ENCODE measurements at places on chromosomes 2 and 18. TPM values are rescaled to one million over a fixed set of nuclear protein-coding genes. Genes with fewer than 3 reads are reported as not detected.
A peak's percentile ranks its signal among the peaks of the same experiment; 100 is the strongest.

The TRIM43 gene
- not detected for total RNA-seq

The UCN gene
- 0.59 TPM for total RNA-seq

The CD8A gene
- total RNA-seq: not detected

The RNASEH1 gene
- 28.9 TPM for total RNA-seq

DNA sequence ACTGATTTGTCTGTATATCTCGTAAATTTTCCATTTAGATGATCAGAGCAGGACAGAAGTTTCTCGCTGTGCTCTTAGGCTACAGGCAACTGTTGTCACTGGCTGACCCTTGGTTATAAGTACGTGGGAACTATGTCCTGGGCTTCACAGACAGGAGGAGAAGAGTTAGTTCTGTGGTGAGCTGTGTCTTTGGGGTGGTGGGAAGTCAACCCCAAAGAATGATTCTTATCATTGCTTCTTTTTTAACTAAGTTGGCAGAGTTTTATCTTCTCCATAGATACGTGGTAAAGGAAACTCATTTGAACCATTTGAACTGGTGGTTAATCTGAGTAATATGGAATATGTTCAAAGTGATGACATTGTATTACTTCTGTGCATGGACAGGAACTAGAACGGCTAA lies 230.6 kb upstream of the EPAS1 start:
- DNase-seq: peak; percentile 1

DNA sequence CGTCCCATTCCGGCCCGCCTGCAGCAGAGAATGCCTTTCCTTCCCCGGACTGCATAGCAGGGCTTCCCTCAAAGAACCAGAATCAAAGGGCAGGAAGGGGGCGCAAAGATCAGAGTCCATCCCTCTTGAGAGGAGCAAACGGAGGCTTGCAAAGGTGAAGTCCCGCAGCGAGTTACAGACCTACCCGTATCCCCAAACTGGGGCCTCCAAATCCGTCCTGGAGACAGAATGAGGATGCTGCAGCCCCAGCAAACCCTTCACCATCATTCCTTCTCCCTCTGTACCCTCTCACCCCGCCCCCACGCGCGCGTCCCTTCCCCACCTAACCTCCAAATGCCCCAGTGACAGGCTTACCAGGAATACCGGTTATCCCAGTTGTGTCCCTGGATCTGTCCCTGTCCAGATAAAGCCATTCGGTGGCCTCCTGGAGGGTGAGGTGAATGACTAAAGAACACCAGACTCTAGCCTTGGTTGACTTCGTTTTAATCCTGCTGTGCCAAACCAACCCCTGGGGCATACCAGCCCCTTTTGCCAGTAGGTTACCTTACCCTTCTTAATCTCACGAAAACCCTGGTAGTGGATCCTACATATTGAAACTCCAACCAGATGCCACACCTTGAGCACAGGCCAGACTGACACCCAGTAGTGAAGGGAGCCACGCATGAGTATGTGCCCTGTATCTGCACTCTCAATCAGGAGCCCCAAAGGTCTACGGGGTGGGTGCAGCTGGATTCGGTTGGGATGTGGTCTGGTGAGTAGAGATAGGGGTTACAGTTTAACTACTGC lies 961 bp upstream of the SLC40A1 start:
- DNase-seq: peak; percentile 83

- no peak for DNase-seq
Measured at GRCh38 chr2:26298286-26298637, 47.7 kb upstream of the SELENOI start.

- no peak for DNase-seq
Measured at GRCh38 chr18:69257861-69258458, 142.7 kb upstream of the DOK6 start.

GRCh38 chr18:26536664-26537063 lies 11.7 kb downstream of the KCTD1 start:
- DNase-seq: no peak

GRCh38 chr2:39265315-39265714 lies 21.5 kb upstream of the CDKL4 start:
- no peak for DNase-seq

- DNase-seq: no peak
Measured at GRCh38 chr2:11467749-11468148, 1.8 kb upstream of the E2F6 start.

GRCh38 chr2:219650426-219651248 lies 23.2 kb downstream of the SLC4A3 start:
- DNase-seq: peak; percentile 43

DNA sequence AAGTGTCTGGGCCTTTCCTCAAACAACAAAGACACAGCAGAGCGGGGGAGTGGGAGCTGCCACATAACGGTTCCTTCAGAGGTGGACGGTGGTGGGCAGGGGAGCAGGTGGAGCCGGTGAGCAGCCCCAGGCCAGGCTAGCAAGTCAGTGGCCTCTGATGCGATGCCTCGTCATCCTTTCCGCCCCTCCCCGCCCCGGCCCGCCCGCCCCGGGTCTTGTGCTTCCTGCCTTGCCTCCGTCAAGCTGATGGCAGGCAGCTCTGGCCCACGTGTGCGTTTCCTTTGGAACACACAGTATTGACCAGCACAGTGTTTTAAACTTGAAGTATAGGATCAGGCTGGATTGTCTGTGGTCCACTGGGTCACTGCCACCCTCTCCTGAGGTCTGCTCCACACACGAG lies 38.9 kb downstream of the PIEZO2 start:
- no peak for DNase-seq

DNA sequence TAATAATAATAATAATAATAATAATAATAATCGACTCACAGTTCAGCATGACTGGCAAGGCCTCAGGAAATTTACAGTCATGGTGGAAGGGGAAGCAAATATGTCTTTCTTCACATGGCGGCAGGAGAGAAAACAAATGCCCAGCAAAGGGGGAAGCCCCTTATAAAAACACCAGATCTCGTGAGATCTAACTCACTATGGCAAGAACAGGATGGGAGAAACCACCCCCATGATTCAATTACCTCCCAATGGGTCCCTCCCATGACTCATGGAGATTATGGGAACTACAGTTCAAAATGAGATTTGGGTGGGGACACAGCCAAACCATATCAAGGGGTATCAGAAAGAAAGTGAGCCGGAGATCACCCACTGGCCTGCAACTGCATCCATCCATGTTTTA lies 40.5 kb upstream of the PAPOLG start:
- DNase-seq: peak; percentile 5

DNA sequence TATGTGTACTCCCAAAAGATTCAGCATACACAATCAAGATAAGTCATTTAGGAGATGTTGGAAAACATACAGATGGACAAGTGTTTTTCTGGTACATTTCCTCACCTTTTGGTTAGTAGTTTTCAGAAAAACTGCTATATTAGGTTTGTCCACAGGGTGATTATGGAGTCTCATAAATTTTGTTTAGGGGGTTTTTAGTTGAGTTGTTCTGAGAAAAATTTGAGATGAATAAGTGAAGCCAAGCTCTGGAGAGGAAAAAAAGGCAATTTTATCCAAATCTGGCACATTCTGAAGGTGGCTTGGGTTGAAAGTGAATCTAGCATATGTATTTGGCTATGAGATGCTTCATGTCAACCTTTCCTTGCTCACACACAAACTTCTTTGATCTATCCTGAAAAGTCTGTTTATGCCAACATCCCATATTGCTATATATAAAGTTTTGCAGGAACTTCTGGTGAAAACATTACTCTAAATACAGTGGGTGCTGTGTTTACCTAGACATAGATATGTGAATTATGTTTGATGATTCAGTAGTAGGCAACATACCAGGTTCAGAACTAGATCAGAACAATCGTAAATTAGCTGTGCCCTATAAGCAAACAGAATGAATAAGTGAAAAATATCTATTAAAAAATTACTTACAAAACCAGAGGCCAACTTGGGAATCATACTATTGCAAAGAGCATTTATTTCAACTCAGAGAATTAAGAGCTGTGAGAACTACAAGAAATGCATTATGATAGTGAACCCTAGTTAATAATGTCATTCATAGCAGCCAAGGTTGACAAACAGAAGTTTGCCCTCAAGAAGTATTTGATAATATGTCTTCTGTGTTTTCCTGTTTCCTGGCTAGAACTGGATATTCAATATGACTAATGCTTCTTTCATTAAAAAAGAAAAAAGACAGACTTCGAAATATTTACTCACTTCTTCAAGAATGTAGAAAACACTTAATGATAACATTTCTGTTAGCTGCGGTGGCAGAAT lies 552.0 kb downstream of the IRS1 start:
- no peak for DNase-seq

DNA sequence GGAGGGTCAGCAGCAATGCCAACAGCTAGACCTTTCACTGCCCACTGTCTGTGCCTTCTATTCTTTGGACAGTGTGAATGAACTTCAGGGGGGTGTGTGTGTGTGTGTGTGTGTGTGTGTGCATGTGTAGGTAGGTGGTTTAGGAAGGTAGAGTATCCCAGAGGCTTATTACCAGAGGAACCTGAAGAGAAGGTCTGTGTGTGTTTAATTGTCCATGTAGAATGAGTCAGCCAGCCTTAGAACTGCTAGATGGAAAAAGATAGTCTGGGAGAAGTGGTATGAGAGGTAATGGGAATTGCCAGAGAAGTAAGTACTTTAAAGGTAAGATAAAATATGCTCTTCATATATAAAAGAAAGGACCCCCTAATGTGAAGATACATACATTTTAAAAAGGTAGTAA lies 522.2 kb downstream of the PIK3C3 start:
- DNase-seq: no peak

GRCh38 chr2:233387667-233388528 lies 33.6 kb downstream of the DGKD start:
- no peak for DNase-seq

- DNase-seq: no peak
Measured at GRCh38 chr18:48845174-48845573, 105.6 kb downstream of the SMAD7 start.

DNA sequence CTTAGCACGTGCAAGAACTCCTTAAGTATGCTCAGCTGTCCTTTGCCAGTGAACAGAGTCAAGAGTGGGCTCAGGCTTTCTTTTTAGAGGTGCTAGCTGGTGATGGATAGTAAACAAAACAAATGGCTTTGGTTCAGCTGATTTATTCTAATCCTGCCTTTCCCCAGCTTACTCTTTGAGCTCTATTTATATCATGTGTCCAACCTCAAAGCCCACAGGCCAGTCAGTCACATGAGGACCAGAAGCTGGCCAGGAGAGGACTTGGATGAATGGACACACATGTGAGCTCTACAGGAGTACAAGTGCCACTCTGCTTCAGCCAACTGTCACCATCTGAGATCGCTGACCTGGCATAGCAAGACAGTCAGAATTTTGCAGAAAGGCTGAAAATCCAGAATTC lies 59.4 kb downstream of the STK39 start:
- DNase-seq: no peak

GRCh38 chr18:57965246-57965645 lies 78.8 kb upstream of the NEDD4L start:
- DNase-seq: no peak

- DNase-seq: no peak
Measured at GRCh38 chr2:150900913-150901312, 360.8 kb downstream of the RBM43 start.

DNA sequence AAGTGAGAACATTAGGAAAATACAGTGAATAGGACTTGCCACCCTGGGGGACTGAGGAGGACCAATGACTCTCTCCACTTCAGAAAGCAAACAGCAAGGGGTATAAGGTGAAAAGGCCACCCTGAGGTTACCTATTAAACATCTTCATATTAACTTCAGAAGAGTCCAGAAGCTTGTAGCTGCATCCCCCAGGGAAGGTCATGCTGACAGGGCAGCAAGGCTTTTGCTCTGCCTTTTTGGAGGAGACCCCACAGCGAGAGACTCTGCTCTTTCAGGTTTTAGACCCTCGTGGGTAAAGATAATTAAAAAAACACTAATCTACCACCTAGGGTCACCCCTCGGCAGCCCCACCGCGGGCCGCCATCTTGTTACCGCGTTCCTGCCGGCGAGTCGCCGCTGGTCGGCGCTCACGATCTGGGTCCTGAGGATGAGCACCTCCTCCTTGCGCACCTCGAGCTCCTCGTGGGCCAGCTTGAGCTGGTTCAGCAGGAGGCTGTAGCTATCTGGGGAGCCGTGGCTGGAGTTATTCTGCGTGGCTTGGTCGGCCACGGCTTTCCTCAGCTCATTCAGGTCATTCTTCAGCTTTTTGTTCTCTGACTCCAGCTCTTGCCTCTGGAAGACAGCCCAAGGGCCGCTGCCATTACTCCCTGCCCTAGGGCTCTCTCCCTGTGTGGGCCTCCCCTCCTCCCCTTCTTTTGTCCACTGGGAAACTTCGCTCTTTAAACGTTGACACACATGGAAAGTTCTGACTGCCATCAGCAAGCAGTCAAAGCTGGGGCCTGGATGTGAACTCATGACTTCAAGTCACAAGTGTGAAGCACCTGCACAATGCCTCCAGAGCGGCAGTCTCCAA lies 50.7 kb upstream of the ACAA2 start:
- DNase-seq: no peak

- no peak for DNase-seq
Measured at GRCh38 chr18:34970106-34970505, 71.1 kb upstream of the MAPRE2 start.

DNA sequence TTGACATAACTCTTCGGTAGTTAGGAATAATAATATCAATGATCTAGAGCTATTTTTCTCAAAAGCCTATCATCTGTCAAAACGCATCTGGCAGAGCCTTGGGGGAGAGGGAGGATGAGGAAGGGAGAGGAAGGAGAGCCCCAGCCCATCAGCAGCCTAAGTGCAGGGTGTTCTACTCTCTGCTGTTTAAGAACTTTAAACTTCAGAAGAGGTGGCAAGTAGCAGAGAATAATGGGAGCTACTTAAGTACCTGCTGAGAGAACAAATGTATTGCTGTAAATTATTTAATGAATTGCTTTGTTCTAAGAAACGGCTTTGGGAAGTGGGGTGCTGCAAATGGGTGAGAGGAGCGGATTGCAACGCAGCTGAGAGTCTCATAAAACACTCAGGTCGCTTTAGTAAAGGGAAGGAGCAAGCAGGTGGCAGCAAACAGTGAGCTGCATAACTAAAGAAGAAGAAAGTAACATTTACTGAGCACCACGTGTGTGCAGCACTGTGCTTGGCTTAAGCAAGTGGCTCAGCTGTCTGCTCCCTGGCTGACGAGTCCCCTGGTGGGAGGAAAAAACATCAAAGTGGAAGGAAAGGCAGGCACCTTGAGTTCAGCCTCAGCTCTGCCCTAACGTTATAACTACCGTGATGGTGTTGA lies 26.3 kb upstream of the SH3RF3 start:
- peak; percentile 77 for DNase-seq

Measured in endodermal cell (in vitro differentiated cells).